Activated CD4-positive, alpha-beta T cell treated with anti-CD3 and anti-CD28 coated beads, Interleukin-2, amount 10 ng/mL, durations not matched to agents 24 days and 14 days (primary cell): ENCODE measurements at places on chromosomes 16 and 17. TPM values are rescaled to one million over a fixed set of nuclear protein-coding genes. Genes with fewer than 3 reads are reported as not detected.

DNA sequence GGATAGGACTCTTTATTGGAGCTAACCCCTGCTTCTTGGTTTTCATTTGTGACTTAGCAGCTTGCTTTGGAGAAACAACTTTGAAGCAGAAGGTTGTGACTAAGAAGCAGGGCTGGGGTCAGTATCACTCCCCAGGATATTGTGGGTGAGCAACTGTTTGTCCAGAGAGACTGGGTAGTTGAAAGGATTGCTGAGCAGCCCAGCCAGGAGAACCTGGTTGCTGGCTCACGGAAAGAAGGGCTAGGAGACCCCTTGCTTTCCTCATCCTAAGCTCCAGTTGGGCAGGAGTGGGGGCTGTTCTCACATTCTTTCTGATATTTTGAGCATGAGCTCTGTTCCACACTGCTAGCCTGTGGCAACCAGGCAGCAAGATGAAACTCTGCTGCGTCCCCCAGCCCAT is 151.2 kb downstream of the CBLN1 start:
- H3K4me1 ChIP-seq, result no peaks in the 10 kb centered on the region
- no peak overlapping the region for H3K4me3 ChIP-seq
- no peaks in the 10 kb centered on the region for H3K27me3 ChIP-seq
- H3K36me3 ChIP-seq, result no peaks in the 10 kb centered on the region
- no peak for DNase-seq

GRCh38 chr17:80738987-80739730 is 194.5 kb downstream of the RPTOR start:
- H3K4me1 ChIP-seq, result peaks cover 62% of the 10 kb centered on the region
- DNase-seq, result peak; percentile 73
- peak overlapping the region; percentile 51 for H3K4me3 ChIP-seq
- peaks cover 41% of the 10 kb centered on the region for H3K36me3 ChIP-seq
- peak overlapping the region; percentile 56 for H3K27ac ChIP-seq
- no peaks in the 10 kb centered on the region for H3K27me3 ChIP-seq

DNA sequence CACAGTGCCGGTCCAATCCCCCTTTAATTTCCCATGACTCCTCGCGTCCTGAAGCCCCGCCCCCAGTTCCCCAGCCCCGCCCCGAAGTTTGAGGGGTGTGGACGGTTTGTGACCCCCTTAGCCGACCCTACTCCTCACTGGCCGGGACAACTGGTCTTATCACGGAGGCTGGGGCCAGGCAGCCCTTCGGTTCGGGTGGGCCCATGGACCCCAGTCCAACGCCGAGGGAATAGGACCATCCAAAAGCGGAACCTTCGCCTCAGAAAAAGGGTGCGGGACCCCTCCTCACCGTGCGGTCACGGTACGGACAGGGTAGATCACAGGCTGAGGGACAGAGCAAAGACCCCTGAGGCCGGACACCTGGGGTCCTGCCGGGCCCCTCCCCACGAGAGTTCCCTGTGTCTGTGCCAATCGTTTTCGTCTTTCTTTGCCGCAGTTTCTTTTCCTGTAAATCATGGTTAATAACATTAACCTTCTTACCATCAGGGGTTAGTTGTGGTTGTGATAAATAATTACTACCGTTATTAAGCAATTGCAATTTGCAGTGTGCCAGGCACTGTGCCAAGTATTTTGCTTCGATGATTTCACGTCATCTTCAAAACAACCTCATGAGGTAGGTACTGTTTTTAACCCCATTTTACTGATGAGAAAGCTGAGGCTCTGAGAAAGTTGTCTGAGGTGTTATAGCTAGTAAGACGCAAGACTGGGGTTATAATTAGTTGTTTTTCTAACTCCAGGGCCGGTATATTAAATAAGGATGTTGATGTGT is 543 bp downstream of the TMUB2 start:
- H3K4me1 ChIP-seq, result peaks cover 33% of the 10 kb centered on the region

GRCh38 chr17:8253801-8254200 is 4.7 kb downstream of the PFAS start:
- H3K27me3 ChIP-seq, result no peaks in the 10 kb centered on the region
- H3K4me1 ChIP-seq, result peaks cover 16% of the 10 kb centered on the region
- H3K27ac ChIP-seq, result no peak overlapping the region
- H3K36me3 ChIP-seq, result peaks cover 37% of the 10 kb centered on the region

DNA sequence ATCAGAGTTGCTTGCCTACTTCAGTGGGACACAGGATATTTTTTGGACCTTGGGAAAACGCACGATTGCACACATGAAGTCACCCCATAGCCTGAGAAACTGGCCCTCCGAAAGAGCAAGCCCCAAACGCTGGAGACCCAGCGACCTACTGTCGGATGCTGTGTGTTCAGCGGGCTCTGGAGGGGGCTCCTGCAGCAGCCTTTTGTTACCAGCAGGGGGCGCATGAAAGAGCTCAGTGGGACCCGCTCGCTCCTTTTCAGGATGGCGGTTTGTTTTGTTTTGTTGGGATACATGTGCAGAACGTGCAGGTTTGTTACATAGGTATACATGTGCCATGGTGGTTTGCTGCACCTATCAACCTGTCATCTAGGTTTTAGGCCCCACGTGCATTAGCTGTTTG is 28.4 kb downstream of the MYH3 start:
- H3K36me3 ChIP-seq, result peaks cover 12% of the 10 kb centered on the region
- peaks cover 4% of the 10 kb centered on the region for H3K4me1 ChIP-seq
- H3K4me3 ChIP-seq, result no peak overlapping the region
- DNase-seq, result peak; percentile 61

DNA sequence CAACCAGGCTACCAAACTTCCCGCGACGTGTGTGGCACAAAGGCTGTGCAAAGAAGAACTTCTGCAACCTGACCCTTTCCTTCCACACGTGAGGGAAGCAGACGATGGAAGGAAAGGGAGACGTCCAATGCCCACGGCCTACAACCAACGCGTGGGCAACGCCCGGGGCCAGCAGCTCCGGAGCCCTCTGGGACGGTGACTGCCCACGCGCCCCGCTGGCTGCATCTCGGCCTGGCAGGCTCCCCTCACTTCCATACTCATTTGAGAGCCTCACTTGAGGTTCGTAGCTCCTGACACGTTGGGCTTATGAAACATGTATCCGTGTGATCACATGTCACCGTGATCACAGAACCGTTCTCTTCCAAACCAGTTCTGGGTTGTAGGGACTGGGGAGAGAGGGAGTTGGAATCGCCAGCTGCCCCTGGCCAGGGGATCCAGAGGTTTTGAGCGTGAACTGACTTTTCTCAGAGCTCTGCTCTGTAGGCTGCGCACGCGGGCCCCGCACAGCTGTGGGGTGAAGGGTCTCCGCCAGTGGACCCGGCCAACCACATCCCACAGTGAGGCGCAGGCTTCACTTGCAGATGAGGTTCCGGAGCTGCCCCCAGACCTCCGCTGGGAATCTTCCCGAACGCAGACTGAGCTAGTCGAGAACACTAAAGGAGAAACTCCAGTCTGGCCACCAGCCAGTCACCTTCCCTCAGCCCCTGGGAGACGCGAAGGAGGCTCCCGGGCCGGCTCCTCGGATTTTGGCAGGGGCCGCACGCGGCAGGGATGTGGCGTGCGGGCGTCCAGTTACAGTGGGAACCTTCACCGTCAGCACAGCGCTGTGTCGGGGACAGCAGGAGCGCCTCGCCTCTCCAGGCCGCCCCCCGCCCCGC is 1.0 kb downstream of the LMF1 start:
- H3K27ac ChIP-seq, result peak overlapping the region; percentile 59
- H3K36me3 ChIP-seq, result peaks cover 22% of the 10 kb centered on the region
- H3K4me1 ChIP-seq, result peaks cover 18% of the 10 kb centered on the region
- peak overlapping the region; percentile 80 for H3K4me3 ChIP-seq

DNA sequence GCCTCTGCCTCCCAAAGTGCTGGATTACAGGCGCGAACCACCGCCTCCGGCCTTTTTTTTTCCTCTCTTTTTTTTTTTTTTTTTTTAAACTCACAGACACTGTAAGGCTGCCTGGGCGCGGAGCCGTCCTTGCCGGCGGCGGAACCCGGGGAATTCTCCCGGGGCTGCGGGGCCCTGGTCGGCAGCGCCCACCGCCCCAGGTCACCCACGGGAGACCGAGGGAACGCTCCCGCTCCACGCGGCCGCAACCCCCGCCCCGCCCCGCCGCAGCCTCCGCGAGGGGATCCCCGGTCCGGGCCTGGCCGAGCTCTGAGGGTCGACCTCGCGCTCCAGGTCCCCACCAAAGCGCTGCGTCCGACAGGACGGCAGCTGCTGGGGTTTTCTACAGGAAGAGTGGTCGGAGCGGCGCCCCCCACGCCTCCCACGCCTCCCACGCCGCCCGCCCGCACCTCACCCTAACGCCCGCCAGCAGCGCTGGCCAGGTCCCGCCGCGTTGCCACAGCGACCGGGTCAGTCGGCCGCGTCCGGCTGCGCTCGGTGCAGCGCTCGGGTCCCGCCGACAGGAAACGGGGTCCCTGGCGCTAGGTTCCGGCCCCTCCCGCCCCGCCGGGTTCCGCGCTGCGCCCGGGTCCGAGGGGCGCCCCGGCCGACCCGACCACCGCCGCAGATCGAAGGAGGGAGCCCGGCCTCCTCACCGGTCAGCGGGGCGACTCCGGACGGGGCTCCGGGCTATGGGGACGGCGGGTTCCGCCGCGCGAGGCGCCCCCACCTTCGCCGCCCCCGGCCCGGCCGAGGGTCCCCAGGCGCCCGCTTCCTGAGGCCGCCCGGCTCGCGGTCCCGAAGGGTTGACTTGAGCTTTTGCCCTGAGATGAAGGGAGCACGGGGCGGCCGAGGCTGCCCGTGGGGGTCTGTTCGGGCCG is at the start of gene CCDC57:
Gene CCDC57 (minus strand): TSS at position 512 of the 920 bp plus-strand sequence. CDS start 10,898 bp downstream, outside the sequence.
- H3K27me3 ChIP-seq, result no peaks in the 10 kb centered on the region
- H3K4me1 ChIP-seq, result peaks cover 37% of the 10 kb centered on the region
- H3K4me3 ChIP-seq, result peak within 1 kb of the TSS; percentile 82

- peaks cover 5% of the 10 kb centered on the region for H3K27me3 ChIP-seq
- peaks cover 70% of the 10 kb centered on the region for H3K4me1 ChIP-seq
- peak overlapping the region; percentile 29 for H3K27ac ChIP-seq
- peak; percentile 72 for DNase-seq
Measured at GRCh38 chr16:50696575-50697420, 3.4 kb downstream of the NOD2 start.

The QPRT gene
- 5.8 and 6.3 TPM in 2 replicates for total RNA-seq

The FOXO3B gene
- total RNA-seq, result 6.0 and 6.4 TPM in 2 replicates
